ENCODE measurements at places on chromosomes 3 and 15.
A peak's percentile ranks its signal among the peaks of the same experiment; 100 is the strongest.

DNA sequence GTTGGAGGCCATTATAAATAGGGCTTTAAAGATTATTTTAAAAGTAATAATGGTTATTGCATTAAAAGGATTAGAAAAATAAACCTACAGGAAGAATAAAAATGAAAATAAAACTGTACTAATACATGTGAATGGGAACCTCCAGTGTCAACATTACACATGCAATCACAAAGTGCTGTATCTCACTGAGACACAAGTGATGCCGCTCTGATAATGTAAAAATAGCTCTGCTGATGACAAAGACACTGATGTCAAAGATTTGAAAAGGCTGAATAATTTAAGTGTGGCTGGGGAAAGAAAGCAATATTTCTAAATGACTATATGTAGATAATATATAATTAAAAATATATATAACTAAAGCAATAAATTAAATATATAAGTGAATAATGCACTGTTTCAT lies 129.1 kb upstream of the RAP2B start:
- no peak for DNase-seq

DNA sequence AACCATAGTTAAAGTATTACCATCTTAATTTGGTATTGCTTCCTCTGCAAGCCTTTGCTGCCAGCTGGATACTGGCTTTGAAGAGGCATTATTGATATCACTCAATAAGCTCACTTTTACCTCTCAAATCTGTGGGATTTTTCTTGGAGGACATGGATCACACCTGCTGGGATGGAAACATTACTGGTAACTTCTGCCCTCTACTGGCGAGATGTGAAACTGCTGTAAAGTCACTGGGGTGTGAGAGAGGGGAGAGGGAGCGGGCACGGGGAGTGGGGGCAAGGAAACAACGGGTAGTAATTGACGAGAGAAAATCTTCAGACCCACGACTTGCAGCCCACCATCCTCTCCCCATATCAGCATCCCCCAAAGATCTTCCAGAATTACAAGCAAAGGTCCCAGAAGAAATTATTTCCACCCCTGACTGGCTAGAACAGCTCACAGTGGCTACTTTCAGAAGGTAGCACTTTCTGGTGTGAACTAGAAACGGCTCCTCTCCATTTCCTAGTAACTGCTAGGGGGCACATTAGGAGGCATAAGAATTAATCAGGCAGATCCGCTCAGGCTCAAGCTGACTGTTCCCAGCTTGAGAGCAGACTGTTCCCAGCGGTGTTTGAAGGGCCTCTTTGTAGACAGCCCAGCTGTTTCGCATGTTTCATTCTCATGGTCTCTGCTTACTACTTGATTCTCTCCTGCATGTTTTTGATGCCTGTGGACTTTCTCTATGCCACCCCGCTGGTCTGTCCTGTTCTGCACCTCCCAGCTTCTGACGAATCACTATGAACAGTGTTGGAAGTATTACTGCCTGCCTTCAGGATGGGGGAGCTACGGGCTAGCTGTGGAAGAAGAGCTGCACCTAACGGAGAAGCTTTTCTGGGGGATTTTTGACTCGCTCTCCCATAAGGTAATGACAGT lies 230.4 kb upstream of the CHRM5 start:
- peak; percentile 40 for DNase-seq

DNA sequence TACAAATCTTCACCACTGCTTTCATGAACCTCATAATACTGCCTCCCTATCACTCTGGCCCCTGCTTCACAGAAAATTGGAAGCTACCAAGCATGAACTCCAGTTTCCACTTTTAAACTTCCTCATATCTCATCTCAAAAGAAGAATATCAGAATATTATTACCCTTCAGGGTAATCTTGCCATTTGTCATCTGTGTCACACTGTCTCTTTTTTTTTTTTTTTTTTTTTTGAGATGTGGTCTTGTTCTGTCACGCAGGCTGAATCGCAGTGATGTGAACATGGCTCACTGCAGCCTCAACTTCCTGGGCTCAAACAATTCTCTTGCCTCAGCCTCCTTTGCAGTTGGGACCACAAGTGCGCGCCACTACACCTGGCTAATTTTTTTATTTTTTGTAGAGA lies 80.4 kb upstream of the TCF12 start:
- DNase-seq, result no peak

GRCh38 chr3:149085828-149086231 lies 503 bp downstream of the HLTF start:
- DNase-seq, result peak; percentile 58

GRCh38 chr15:100437261-100437660 lies 91.5 kb downstream of the CERS3 start:
- DNase-seq, result no peak
